Neural crest cell (in vitro differentiated cells): ENCODE measurements at places on chromosomes 1 and 21. TPM values are rescaled to one million over a fixed set of nuclear protein-coding genes. Genes with fewer than 3 reads are reported as not detected.

The NFIA gene
- 2.2 and 3.4 TPM in 2 replicates for total RNA-seq

- DNase-seq = no peak
These were observed 3.6 kb upstream of the NAV1 start for GRCh38 chr1:201535046-201535918.

The CRNN gene
- not detected in 2 replicates for total RNA-seq

The TNFAIP8L2 gene
- not detected in 2 replicates for total RNA-seq

The PLA2G2D gene
- total RNA-seq = not detected in 2 replicates

The DMRTA2 gene
- total RNA-seq = 0.18 TPM in 1 of 2 replicates, not detected in the other

The DFFA gene
- 50.5 and 54.0 TPM in 2 replicates for total RNA-seq

DNA sequence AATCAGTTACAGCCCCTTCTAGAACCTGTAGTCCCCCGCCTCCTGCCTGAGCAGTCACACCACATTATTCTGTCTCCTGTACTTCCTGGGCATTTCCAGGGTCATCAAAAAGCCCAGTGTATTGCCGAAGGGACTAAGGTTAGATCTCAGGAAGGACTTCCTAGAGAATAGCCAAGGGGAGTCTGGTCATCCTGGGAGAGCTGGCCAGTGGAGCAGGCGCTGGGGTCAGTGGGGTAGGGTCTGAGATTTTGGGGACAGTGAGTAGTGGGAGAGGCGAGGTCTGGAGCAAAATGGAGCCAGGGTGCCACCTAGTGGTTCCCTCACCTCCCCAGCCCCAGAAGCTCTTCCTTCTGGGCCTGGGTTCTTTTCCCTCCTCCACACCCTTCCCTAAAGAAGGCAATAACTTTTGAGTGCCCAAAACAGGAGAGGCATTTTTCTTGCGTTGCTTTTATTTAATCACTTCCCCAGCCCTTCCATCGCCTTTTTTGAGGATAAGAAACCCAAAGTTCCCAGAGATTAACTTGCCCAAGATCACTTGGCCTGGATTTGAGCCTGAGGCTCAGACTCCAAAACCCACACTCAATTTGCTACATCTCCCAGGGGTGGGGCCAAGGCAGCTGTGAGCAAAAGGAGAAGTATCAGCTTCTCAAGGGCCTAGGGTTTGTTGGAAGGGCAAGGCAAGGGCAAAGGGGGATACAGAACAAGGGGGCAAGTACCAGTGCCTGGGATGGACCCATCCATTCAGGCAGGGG is 7.3 kb upstream of the PMVK start:
- DNase-seq = peak; percentile 55

The LRRC71 gene
- total RNA-seq = not detected in 2 replicates

GRCh38 chr1:92886886-92887419 is 55.1 kb downstream of the RPL5 start:
- DNase-seq = no peak

- no peak for DNase-seq
These were observed 123.8 kb upstream of the IVNS1ABP start for GRCh38 chr1:185440877-185441276.

The EPHB2 gene
- total RNA-seq = 57.2 and 60.3 TPM in 2 replicates

The GPATCH3 gene
- total RNA-seq = 17.2 and 21.3 TPM in 2 replicates

DNA sequence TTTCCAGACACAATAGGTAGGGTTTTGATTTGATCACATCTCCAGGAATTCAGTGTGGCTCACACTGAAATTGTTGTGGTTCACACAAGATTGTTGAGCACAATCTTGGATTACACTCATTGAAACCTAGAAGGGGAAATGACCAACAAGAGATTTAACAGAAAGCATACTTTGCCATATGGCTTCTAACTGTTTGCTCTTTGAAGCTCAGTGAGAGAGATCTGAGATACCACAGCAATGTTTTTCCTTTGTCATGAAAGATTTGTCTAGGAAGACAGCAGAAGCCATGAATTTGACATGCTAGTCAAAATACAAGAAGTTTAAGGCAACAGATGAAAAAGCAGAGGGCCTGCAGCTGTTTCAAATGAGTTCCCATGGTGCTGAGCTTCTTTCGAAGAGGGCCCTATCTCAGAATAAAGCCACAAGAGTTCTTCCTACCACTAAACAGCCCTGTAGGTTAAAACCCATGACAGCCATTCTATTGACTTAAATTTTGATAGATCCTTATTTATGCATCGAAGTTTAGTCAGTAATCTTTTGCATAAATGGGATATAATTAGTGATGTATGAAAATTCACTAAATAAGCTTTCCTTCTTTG is 650.4 kb downstream of the LTN1 start:
- DNase-seq = no peak

The IL19 gene
- not detected in 2 replicates for total RNA-seq

The IFI44L gene
- total RNA-seq = 0.05 TPM in 1 of 2 replicates, not detected in the other
